Smooth muscle cell of bladder (primary cell): ENCODE measurements at places on chromosomes 5 and 9. TPM values are rescaled to one million over a fixed set of nuclear protein-coding genes. Genes with fewer than 3 reads are reported as not detected.

Gene THOC3
- 15.5 and 19.8 TPM in 2 replicates for total RNA-seq

Gene TNFSF8
- total RNA-seq: not detected in 2 replicates

Gene CCDC192
- total RNA-seq: not detected in 2 replicates

Gene NDUFS6
- 33.0 and 34.0 TPM in 2 replicates for total RNA-seq

Gene SPINK13
- total RNA-seq: 2.4 and 4.5 TPM in 2 replicates

Gene GPR150
- total RNA-seq: 0.28 TPM in 2 replicates

Gene ADCY2
- 0.14 and 0.65 TPM in 2 replicates for total RNA-seq

Gene PCDHA1
- under 0.01 TPM in 2 replicates for total RNA-seq

Gene NUTM2G
- total RNA-seq: not detected in 2 replicates

Gene SPACA9
- 3.1 and 3.3 TPM in 2 replicates for total RNA-seq

Gene GABRP
- not detected in 2 replicates for total RNA-seq

Gene OTP
- total RNA-seq: not detected in 2 replicates

Gene DNM1
- 5.7 and 9.6 TPM in 2 replicates for total RNA-seq

Gene SPATA31D4
- total RNA-seq: not detected in 2 replicates

Gene FGFR4
- 2.2 and 19.8 TPM in 2 replicates for total RNA-seq

Gene SPINK14
- total RNA-seq: not detected in 2 replicates

Gene PCDH12
- total RNA-seq: 0.14 and 0.37 TPM in 2 replicates

Gene KIAA0825
- 3.0 and 3.1 TPM in 2 replicates for total RNA-seq

Gene ADRB2
- under 0.01 and 0.09 TPM in 2 replicates for total RNA-seq

Gene TNC
- 46.8 and 73.0 TPM in 2 replicates for total RNA-seq

Gene PLGRKT
- 9.7 and 12.4 TPM in 2 replicates for total RNA-seq

Gene TMEM232
- total RNA-seq: 2.8 and 3.4 TPM in 2 replicates

Gene C9orf153
- 0.18 and 0.43 TPM in 2 replicates for total RNA-seq

Gene COL5A1
- total RNA-seq: 247 and 350 TPM in 2 replicates

Gene CCL27
- total RNA-seq: not detected in 2 replicates

Gene DRD1
- under 0.01 and 0.14 TPM in 2 replicates for total RNA-seq

Gene GABBR2
- total RNA-seq: 2.0 and 12.9 TPM in 2 replicates

Gene SLC2A6
- 12.9 and 14.1 TPM in 2 replicates for total RNA-seq
